ENCODE measurements at places on chromosomes 2 and 18.

- no peak for DNase-seq
These were observed 53.4 kb downstream of the ATIC start for GRCh38 chr2:215365184-215365658.

DNA sequence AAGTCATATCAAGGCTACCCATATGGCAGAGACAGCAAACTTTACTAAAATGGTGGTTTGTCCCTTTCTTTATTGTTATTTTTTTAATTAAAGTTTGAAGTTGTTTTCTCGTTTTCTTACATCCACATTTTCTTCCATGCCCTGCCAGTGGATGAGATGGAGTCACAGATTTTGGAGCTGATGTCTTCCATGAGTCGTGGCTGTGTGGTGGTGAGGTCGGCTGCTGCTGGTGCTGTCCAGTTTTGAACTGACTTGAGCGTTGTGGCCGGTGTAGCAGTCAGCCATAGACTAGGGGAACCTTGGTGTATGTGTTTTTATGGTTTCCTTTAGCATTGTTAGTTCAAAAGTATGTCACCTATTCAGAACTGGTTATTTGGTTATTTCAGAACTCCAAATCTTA lies 182.8 kb downstream of the SH3RF3 start:
- DNase-seq, result no peak

DNA sequence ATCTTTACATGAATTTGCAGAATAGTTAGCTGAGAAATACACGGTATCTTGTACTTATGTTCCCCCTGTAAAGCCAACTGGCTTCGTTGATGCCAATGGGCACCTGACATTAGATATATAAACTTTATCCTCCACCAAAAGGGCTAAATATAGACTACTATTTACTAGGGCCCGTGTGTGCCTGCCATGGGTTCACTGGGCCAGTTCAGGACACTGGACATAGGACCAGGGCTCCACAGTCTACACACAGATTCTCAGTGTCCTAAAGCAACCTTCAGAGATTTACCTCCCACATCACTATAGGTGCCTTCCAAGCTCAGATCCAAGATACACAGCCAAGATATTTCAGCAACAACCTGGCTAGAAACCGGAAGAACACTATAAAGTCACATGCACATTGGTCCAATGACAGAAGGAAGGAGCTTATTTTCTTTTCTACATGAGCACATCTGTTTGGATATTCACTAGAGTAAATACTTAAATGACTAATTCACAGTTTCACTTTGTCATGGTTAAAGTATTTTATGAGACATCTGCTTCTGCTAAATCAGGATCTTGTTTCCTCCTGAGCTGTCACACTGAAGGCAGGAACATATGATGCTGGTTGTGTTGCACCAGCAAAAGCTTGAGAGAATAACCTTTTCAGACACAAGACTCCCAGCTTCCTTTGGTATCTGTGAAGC lies 95.1 kb downstream of the MYO5B start:
- no peak for DNase-seq

- peak; percentile 67 for DNase-seq
These were observed 664 bp downstream of the NETO1 start for GRCh38 chr18:72866901-72867745.

GRCh38 chr18:31206071-31206470 lies 43.4 kb upstream of the DSC1 start:
- DNase-seq, result no peak

DNA sequence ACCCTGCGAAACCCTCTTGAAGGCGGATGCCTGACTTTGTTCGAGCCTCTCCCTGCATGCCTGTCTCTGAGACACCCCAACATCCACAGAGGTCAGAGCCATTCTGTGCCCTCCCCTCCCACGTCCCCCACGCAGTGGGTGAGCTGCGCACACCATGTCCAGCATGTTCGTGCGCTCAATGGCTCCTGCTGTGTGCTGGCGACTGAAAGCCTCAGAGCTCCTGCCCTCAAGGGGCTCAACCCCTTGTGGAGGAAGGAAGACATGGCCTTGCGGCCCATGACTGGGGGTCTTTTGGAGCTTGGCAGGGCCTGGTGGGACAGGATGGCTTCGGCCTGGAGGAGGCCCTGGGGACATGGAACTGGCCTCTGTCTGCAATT lies 45.7 kb downstream of the ANKMY1 start:
- DNase-seq, result no peak
